ENCODE measurements at places on chromosomes 16 and 17. TPM values are rescaled to one million over a fixed set of nuclear protein-coding genes. Genes with fewer than 3 reads are reported as not detected.

BRIP1 gene
- 5.8 TPM for total RNA-seq

PTX4 gene
- total RNA-seq, result not detected

MAPT gene
- total RNA-seq, result 1.7 TPM

VMO1 gene
- 1.3 TPM for total RNA-seq

ERI2 gene
- total RNA-seq, result 16.3 TPM

CA7 gene
- total RNA-seq, result not detected

NSF gene
- 21.6 TPM for total RNA-seq

KLHL10 gene
- 0.10 TPM for total RNA-seq

KRT17 gene
- 1.3 TPM for total RNA-seq

LRRC37A3 gene
- 2.3 TPM for total RNA-seq

KRT26 gene
- total RNA-seq, result not detected

CTF1 gene
- total RNA-seq, result 0.24 TPM

CENPN gene
- total RNA-seq, result 72.9 TPM

MYLK3 gene
- total RNA-seq, result 0.19 TPM

PRAC2 gene
- total RNA-seq, result not detected

TP53TG3C gene
- 0.17 TPM for total RNA-seq

CTRL gene
- 1.5 TPM for total RNA-seq

TBC1D3I gene
- total RNA-seq, result 0.29 TPM

ERAL1 gene
- 83.5 TPM for total RNA-seq

CD79B gene
- total RNA-seq, result 0.08 TPM

PHF23 gene
- total RNA-seq, result 94.3 TPM

CACNG1 gene
- total RNA-seq, result 0.11 TPM

OTOP3 gene
- not detected for total RNA-seq

OSGIN1 gene
- 39.7 TPM for total RNA-seq

MT1A gene
- 15.7 TPM for total RNA-seq

WSCD1 gene
- total RNA-seq, result 3.2 TPM

LITAFD gene
- not detected for total RNA-seq

TMEM238L gene
- not detected for total RNA-seq

CD300LG gene
- total RNA-seq, result not detected

TP53 gene
- total RNA-seq, result 59.0 TPM

MAZ gene
- total RNA-seq, result 195 TPM

YPEL2 gene
- total RNA-seq, result 3.0 TPM

CCDC43 gene
- total RNA-seq, result 31.6 TPM

Data from A549 treated with DMSO at 1 μM for 4 hours (cell line).